ENCODE measurements at places on chromosomes 2 and 18.

DNA sequence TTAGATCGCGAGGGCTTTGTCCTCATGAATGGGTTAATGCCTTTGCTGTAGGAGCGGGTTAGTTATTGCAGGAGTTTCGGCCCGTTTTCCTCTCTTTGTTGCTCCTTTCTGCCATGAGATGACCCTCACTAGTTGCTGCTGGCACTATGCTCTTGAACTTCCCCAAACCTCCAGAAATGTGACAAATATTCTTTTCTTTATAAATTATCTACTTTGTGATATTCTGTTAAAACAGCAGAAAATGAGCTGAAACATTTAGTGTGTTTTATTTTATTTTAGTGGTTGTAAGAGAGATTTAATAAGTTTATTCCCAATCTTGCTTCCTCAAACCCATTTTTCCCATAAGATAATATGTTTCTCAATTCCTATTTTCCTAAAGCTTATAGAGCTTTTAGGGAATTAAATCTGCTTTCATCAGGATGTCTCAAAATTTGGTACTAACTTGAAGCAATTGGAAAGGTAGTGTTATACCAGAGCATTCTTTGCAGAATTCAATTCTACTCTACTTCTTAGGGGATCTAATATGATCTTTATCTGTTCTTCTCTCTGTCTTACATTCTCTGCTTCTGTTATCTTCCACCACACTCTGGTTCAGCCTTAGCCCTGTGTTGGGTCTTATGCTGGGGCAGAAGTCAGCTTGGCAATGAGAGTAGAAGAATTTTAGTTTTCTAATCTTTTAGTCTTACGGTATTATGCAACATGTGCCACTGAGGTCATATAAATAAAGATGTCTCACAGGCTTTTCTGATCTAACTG lies 23.1 kb downstream of the DDX1 start:
- no peak for DNase-seq

- DNase-seq = no peak
These were observed 67.8 kb downstream of the SS18 start for GRCh38 chr18:26022585-26022984.

- no peak for DNase-seq
These were observed 8.4 kb upstream of the PXDN start for GRCh38 chr2:1752751-1753150.

DNA sequence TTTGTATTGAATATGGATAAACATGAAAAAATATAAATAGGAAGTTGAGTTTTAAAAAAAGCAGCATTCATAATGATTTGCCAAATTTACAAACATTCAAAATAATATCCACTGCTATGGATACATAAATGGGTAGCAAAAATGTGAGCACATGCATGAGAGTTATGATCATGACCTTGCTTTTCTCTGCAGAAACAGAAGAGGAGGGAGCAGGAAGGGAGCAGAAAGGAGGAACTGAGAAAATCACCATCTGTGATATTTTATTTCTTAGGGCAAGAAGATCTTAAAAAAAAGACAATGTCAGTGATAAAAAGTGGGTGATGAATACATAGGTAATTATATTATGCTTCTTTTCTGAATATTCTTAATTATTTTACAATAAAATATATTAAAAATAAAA lies 17.7 kb upstream of the CCDC93 start:
- no peak for DNase-seq

DNA sequence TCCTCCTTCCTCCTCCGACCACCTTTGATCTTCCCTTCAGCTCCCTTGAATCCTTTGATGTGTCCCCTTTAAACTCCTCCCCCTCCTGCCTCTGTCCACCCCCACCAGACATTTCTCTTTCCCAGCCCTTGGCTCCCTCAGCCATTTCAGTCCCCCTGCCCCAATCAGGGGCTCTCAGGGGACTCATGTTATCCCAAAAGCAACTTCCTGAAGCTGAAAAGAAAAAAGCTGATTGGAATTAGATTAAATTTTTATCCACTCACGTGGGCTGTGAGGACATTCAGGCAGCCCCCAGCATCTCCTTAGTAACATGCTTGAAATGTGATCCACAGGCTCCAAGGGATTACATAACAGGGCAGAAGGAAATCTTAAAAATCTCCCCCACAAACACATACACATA lies 81.3 kb downstream of the NEURL3 start:
- DNase-seq = no peak

DNA sequence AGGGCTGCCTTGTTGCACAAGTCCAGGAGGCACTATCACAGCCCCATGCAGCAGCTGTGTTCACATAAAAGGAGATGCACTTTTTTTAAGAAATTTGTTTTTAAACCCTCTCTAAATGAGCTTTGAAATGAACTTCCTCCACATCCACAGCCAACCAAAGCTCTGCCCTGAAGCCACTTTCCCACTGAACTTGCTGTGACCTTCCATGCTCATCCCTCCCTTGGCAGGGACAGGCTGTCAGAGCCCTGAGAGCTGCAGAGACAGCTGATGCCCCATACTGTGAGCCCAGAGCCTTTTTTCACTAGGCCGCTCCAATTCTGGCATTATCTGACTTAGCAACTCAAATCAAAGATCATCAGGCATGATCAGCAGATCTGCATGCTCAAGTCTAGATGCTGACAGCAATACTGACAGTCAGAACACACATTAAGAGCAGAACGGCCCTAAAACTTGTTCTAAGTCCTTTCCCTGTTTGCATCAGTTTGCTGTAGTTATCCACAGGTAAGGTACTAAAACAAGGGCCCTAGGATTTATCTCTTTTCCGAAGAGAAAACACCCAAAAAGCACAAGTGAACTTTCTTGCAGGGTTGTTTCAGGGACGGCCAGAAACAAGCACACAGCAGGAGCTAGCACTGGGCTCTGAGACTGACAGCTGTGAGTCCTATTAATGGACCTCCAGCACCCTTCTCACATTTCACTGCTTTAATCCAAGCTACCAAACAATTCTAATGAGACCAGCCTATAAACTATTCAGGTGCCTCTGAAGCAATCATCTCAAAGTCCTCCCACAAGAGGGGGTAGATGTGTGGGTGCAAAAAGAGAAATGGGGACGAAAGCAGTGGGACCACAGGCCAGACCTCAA lies 34.9 kb downstream of the RNU4ATAC start:
- DNase-seq = no peak

DNA sequence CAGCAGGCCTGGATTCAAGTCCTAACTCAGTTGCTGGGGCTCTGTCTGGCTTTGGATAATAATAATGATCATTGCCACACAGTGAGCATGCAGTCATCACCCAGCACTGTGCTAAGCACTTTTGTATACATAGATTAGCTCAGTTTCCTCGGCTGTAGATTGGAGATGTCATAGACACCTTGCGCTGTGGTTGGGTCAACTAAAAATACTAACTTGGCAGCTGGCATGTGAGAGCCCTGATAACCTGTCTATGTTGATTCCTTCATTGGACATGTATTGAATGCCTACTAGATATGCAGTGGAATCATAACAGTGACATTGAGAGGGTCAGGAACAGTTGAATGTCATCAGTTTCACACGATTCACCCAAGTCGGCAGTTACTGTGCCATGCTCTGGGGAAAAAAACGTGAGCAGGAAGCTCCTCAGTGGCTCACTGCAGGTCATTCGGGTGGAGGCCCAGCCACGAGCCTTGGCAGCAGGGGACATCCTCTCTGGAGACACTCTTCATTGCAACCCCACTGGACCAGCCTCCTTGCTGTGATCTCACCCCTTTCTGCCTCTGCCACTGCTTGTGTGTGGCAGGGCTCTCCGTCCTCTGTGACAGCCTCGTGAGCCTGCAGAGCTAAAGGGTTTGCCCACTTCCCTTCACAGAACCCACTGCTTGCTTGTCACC lies 85.3 kb downstream of the NPAS2 start:
- no peak for DNase-seq

- no peak for DNase-seq
These were observed 13.7 kb upstream of the ST3GAL5 start for GRCh38 chr2:85902496-85902895.

DNA sequence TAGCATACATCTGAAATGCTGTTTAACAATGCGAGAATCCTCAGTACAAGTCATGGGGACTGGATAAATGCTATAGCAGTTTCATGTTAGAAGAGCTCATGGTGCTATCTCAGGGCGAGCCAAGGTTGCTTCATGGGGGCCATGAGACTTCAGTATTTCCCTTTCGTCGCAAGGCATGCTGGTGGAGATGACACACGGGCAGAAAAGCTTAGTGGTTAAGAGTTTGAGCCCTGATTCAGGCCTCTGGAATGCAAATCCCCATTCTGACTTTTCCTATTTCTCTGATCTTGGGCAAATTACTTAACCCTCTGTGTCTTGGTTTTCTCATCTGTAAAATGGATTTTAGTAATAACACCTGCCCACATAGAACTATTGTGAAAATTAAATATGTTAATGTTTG lies 57.4 kb upstream of the EPHA4 start:
- no peak for DNase-seq

GRCh38 chr2:233092432-233093165 lies 32.5 kb downstream of the INPP5D start:
- DNase-seq = peak; percentile 30

DNA sequence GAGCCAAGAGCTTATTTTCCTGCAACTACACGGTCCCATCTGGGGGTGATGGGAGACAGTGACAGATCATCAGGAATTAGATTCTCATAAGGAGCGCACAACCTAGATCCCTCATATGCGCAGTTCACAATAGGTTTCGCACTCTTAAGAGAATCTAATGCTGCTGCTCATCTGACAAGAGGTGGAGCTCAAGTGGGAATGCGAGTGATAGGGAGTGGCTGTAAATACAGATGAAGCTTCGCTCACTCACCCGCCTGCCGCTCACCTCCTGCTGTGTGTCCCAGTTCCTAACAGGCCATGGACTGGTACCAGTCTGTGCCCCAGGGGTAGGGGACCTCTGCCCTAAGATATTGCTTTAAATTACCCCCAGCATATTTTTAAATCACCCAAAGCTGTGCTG lies 10.8 kb downstream of the LRRFIP1 start:
- DNase-seq = no peak

DNA sequence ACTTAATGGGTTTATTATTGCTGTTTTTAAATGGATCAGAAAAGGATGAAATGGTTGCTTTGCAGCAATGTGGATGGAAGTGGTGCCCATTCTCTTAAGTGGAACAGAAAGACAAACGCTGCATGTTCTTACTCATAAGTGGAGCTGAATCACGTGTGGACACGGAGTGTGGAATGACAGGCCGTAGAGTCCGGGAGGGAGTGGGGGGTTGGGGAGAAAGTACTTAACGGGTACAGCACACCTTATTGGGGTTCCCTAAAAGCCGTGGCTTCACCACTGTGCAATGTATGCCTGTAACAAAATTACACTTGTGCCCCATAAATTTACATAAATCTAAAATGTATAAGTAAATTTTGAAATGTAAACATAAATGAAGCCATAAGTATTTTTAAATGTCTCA lies 64.0 kb upstream of the CTDP1 start:
- DNase-seq = peak; percentile 54

GRCh38 chr2:179703702-179704101 lies 157.7 kb downstream of the ZNF385B start:
- DNase-seq = no peak

DNA sequence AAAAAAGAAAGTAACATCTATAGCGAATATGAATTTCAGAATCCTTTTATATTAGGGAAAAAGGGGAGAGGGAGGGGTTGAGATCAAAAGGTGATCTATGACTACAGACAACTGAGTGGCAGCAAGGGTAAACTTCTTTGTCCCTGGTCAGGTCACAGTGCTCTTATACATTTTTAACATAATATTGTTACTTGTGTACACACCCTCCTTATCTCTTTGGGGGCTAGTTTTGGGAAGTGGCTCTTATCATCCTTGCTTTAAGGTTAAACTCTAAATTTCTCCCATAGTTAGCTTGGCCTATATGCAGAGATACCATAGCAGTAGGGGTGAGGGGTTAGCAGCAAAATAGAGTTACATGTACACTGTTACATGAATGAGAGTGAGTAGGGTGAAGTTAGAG lies 31.6 kb upstream of the ATG16L1 start:
- DNase-seq = no peak

DNA sequence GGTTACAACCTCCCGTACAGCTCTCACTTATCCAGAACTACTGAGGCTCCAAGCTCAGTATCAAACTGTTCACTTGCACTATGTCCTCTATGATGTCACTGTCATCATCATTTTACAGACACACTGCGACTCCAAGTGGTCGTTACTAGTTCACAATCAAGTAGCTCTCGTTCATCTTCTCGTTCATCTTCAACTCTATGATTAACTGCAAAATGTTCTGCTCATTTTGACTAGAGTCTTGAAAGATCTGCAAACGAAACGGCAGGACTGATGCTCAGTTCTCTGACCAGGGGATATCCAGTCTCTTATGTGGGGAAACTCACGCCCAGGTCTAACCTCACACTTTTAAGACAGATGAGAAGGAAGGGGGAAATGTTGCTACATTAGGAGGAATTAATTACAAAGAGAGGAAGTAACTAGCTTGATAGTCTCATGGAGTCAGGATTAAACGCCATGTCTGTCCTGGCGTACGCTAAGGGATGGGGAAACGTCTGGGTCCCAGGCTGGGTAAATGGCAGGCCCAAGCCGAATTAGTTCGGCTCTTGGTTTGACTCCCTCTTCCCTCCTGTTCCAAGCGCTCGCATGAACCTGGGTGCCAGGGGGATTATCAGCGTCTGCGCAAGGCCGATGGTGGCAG lies 794 bp upstream of the CHCHD5 start:
- DNase-seq = no peak

GRCh38 chr2:149832324-149832723 lies 244.7 kb upstream of the MMADHC start:
- no peak for DNase-seq

DNA sequence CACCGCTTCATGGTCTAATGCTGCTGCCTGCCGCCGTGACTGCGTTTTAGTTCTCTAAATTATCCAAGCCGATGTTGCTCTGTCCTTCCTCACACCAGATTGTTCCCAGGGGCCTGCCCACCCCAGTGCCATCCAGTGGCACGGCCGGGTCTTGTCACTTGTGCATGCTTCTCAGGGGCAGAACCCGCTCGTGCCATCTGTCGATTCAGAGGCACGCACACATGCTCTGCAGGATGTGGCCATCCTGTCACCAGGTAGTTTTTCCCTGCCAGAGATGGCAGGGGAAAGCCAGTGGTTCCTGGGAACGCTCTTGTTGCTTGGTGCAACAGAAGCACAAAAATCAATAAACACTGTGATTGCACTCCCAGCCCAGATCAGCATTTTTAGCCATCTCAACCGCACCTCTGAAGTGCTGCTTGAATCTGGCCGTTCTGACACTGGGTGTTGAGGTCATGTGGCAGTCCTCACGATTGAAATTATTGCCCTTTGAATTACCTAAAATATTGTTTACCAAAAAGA lies 119.6 kb upstream of the BOD1L2 start:
- DNase-seq = no peak

DNA sequence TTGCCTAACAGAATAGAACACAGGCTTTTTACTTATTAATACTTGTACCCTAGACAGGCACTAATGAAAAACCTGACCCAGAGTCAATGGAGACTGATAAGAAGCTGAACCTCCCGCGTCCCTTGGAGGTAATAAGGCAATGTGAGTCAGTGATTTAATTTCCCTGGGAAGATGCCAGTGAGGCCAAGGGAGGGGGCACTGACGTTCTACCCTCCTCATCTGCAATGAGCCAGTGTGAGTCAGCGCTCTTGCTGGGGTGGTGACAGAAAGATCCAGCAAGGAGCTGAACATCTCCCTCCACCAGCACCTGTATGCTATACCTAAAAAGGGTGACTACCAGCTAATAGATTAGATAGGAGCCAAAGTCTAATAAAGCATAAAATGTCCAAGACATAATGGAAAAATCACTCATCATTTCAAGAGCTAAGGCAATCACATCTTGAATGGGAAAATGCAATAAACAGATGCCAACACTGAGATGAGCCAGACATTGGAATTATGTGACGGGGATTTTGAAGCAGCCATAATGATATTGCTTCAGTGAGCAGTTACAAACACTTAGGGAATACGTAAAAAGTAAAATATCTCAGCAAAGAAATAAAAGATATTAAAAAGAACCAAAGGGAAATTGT lies 116.9 kb downstream of the TPGS2 start:
- DNase-seq = no peak

Data from activated effector memory CD4-positive, alpha-beta T cell treated with anti-CD3 and anti-CD28 coated beads, Interleukin-2, amount 50 U/mL, for 16 hours (primary cell).